ENCODE measurements at places on chromosomes 1 and 21.

- no peak for DNase-seq
Measured at GRCh38 chr1:36440044-36440443, 10.2 kb downstream of the OSCP1 start.

- DNase-seq: no peak
Measured at GRCh38 chr1:201096041-201096461, 16.2 kb downstream of the CACNA1S start.

- DNase-seq: peak; percentile 62
Measured at GRCh38 chr1:28208818-28209441, 23.9 kb downstream of the DNAJC8 start.

DNA sequence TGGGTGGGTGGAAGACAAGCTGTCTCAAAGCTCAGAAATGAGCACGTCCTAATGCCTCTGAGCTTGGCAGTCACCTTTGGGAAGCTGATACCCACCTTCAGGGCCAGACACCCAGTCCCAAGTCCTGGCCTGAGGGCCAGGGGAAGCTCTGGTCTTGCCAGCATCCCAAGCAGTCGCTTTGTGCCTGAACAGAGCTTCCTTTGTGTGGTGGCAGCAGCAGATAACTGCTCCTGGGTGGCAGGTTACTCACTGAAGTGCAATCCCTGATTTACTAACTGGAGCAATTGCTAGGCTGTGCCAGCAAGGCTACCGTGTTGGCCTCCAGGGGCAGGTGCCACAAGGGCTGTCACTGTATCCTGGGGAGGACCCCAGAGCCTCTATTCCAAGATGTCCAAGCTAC is 40.4 kb upstream of the GRHL3 start:
- DNase-seq: no peak

DNA sequence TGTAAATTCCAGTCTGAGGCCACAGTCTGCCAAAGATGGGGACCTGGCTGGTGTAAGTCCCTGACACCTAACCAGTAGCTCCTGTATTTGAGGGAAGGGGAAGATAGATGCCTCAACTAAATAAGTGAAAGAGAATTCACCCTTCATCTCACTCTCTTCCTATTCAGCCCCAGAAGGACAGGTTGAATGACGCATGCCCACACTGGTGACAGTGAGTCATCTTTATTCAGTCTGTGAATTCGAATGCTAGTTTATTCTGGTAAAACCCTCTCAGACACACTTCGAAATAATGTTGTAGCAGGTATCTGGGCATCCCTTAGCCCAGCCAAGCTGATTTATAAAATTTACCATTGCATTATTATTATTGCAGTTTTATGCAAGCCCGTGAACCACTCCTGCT is 617.0 kb upstream of the PRMT6 start:
- DNase-seq: no peak

- no peak for DNase-seq
Measured at GRCh38 chr1:218516526-218516925, 171.4 kb downstream of the TGFB2 start.

DNA sequence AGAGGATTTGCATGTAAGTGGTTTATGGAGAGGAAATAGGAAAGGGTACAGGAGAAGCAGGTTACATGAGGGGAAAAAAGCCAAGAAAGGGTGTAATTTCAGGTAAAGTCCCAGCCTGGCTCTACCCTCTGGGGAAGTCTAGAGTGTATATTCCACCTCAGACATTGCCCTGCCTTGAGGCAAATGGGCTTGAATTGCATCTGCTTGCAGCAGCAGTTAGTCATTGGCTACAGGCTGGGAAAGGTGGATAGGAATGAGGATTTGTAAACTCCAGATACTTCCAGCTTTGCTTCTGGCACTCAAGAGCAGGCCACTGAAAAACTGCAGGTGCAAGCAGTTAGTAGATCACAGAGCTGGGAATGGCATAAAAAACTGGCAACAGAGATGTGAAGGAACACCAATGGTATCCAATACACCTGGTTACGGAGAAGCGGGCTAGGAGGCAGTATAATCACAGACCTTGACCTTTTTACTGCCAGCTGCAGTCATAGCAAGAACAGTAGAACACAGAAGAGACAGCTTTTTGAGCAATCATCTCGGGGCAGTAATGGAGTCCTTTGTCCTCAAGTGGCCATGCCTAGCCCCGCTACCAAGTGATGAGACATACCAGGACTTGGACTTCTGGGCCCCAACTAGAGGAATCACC is 226.9 kb upstream of the NRIP1 start:
- no peak for DNase-seq

DNA sequence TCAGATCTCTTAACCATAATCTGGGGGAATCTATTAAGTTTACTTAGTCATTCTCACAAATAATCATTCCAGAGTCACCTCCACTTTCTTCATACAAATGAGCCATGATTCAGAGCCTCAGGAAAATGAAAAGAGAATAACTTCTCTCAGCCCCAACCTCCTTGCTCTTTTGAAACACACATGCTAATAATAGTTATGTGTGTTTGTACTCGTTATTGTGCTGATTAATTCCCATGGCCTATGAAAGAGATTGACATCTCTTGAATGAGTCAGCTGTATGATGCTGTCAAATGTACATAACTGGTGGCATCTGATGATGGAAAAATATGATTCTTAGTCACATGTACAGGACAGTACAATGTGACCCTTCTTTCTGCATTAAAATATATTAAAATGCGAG is 41.5 kb downstream of the DTL start:
- DNase-seq: no peak
